Stimulated activated CD4-positive, alpha-beta T cell treated with anti-CD3 and anti-CD28 coated beads, Interleukin-2, amount 100 ng/mL, for 24 hours (primary cell): ENCODE measurements at places on chromosomes 6 and 20.

- peak; percentile 73 for DNase-seq
These were observed 69.0 kb downstream of the MOCS1 start for GRCh38 chr6:39865011-39865888.

DNA sequence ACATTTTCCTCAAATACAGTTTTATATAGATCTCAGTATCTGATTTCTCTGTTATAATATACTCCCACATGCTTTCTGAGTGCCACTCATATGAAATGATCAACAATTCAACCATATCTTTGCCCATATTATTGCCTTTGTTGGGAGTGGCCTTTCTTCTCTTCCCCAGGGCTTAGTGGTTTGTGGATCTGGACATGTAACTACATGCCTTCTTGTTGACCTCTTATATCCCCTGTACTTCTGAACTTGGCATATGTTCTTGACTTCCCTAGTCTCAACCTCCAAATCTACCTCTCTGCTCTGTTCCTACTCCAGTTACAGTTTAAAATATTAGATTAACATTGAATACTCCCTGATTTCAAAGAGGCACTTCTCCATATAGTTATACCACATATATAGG lies 34.3 kb upstream of the PRIM2 start:
- DNase-seq: no peak

DNA sequence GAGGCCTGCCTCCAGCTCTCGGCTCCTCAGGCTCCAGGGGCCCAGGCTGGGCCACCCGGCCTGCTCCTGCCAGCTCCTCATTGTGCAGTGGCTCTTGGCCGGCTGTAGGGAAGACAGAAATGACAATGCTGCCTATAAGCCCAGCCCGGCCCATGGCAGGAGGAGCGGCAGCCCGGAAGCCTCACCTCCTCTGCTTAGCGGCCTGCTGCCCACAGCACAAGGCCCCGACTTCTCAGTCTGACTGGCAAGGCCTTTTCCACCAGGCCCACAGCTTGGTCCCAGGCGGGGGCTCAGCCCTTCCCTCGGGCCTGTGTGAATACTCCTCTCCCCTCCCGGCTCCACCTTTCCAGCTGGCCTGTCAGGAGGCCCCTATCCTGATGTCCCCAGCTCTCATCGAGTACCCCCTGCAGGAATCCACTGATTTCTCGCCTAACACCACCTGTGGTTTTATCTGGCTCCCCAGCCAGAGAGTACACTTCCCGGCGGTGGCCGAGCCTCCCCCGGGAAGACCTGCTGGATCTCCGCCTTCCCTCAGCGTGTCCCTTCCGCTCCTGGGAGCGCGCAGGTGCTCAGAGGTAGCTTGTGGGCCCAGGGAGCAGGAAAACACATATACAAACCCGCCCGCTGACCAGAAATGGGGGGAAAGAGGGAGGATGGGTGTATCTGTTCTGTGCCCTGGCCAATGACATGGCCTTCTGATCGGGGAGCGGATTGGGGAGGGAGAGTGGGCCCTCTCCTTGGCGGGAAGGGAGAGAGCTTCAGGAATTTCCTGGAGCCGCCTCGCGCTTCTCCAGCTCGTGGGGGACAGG lies 963 bp downstream of the DDRGK1 start:
- peak; percentile 47 for DNase-seq

GRCh38 chr6:18527836-18528743 lies 140.9 kb downstream of the RNF144B start:
- no peak for DNase-seq

GRCh38 chr6:169858935-169859351 lies 107.5 kb downstream of the ERMARD start:
- no peak for DNase-seq

DNA sequence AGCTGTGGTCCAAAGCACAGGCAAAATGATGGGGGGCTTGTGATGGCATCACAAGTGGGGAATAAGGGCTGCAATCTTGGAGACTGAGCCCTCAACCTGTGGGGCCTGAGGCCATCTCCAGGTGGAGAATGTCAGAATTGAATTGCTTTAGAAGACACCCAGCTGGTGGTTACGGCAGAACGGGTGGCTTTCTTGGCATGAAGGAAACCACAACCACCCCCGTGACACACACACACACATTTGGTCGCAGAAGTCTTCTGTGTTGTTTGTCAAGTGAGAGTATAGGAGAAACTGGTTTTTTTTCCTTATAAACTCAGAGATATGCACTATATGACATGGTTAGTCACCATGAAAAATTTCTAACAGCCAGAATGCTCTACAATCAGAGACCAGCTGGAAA lies 139.5 kb upstream of the CDH4 start:
- no peak for DNase-seq

DNA sequence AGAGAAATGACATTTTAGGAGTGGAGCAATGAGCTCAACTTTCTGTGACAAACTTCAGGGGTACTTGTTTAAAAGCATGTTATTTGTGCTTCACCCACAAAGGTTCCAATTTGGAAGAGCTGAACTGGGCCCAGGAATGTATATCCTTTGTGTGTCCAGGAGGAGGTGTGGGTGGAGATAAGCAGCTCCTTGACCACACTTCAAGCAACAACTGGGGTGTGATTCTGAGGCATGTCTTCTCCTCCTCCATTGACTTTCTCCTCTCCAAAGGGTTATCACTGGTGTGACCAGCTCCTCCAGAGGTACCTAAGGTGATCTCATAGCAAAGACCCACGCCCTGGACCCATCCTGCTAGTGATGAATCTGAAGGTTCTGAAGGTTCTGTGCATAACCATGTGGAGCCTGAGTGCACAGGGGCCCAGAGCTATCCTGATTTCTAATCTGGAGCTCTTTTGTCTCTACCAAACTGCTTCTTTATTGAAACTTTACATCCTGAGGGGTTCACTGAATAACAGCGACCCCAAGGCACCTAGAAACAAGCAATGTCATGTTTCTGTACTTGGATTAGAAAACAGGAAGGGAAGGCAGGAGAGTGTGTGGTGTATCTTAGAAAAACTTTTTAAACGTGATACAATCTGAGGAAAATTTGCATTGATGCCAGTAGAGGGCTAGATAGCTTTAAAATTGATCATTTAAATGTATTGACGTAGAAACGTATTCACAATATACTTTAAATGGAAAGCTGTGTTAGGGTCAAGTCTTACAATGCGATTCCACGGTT lies 60.9 kb upstream of the CD93 start:
- no peak for DNase-seq

DNA sequence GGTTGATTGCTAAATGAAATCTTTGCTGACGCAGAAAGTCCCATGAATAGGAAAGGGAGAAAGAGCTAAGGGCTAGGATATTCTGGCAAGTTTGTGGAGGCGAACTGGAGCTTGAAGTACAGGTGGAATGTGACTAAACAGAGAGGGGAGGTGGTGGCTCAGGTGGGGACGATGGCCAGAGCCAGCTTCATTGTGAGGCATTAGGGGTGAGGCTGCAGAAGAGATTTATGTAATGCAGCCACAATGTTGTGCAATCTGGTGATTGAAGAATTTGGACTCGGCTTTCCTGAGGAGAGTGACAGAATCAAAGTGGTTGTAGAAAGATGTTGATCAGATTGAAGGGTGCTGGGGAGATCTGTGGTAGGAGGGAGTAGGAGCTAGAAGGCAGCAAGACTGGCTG lies 42.9 kb upstream of the SPACA1 start:
- no peak for DNase-seq

DNA sequence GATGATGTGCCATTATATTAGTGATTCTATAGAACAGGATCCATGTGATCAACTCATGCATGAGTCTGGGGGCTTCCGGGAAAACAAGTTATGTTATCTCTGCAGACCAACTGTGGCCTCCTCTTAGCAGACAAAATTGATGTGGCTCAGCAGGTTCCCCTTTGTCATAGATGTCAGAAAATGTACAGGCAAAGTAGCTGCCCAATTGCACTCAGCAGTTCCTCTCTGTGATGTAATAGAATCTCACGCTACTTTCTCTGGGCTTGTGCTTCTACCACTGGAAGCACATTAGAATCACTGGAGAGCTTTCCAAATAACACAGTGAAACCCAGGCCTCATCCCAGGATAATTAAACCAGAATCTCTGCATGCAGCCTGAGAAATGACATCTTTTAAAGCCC lies 253.1 kb downstream of the SLC24A3 start:
- no peak for DNase-seq

DNA sequence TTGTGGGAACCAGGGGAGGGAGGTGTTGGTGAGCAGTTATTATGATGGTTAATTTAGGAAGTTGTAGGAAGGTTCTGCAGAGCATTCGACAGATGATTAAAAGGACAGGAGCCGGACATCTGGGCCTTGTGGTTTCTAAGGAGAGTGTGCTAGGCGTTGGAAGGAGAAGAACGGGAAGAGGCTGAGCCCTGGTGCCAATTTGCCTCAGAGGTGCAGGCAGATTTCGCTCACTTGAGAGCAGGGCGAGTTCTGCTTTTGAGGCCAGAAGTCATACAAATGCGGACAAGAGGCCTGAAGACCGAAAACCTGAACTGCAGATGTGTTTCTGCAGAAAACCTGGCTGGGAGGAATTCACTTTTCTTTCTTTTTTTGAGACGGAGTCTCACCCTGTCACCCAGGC lies 30.5 kb upstream of the RPS6KA2 start:
- no peak for DNase-seq

DNA sequence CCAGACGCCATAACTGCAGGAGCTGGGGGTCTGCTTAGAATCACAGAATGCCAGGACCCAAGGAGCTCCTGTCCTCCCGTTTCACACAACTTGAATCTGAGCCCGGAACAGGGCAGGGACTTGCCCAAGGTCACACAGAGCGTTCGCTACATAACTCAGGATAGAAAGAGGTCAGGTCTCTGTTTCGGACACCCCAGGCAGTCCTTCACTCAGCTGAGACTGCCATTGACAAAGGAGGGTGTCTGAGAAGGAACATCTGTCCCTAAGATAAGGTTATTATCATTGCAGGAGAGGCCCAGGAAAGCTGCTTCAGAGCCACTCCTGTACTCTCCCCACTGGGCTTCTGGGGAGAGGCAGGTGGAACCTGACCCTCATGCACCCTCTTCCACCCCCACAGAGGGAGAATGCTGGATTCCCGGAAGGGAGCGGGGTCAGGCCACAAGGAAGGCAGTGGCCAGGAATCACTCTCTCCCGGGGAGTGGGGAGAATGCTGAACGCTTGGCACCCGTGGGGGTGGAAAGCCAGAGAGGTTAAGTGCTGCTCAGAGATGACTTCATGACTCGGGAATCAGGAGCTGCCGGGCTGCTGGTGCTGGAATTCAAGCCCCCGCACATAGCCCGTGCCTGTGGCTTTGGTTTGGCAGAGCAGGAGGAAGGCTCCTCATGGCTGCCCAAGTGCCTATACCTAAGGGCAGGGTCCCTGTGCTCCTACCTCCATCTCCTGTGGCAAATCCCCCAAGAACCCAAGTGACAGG lies 10.7 kb downstream of the SDC4 start:
- DNase-seq: no peak

DNA sequence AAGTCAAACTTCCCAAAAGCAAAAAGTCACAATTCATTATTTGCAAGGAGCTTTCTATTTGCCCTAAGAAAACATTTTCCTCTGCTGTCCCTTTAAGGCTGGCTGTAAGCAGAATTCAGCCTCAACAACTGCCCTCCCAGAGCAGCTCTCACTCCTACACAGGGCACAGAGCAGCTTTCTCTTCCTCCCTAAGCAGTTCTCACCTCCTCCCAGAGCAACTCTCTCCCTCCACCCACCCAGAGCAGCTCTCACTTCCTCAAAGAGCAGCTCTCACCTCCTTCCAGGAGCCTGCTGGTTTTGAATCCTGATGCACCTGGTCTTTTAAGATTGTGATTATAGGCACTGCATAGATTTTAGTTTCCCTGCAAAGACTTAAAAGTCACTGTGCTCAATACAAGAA lies 120.6 kb upstream of the TMEM181 start:
- no peak for DNase-seq

DNA sequence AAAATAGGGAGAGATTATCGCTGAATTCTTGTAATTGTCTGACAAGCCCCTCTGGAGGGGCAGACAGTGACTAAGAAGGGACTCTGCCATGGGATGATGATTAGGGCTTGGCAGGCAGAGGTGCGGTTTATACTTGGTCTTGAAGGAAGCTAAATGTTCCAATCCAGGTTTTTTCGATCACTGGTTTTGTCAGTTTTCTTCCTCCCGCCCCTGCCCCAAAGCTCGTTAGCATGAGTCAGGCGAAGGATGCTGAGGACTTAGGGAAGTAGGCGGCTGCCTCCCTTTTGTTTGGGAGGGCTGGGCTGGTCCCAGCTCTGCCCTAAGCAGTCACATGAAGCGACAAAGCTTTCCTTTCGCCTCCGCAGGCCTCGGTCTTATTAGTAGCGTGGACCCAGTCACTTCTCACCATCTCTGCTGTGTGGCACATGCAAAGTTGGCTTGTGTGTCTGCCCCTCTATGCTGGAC lies 314.2 kb downstream of the CDC5L start:
- DNase-seq: no peak

DNA sequence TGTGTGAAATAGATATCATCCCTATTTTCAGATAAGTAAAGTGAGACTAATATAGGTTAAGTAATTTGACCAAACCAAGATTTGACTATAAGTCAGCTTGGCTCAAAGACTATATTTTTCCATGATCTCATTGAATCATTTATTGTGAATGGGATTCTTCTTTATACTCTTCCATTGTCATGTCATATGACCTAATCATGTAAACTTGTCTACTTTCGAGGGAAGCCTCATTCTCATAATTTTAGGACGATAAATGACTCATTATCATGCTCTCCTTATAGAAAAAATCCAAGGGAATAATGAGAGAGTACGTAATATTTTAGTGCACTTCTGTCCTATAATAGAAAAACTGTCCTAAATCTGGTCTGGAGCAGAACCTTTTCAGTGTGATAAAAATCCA lies 40.9 kb upstream of the CCN6 start:
- DNase-seq: no peak

DNA sequence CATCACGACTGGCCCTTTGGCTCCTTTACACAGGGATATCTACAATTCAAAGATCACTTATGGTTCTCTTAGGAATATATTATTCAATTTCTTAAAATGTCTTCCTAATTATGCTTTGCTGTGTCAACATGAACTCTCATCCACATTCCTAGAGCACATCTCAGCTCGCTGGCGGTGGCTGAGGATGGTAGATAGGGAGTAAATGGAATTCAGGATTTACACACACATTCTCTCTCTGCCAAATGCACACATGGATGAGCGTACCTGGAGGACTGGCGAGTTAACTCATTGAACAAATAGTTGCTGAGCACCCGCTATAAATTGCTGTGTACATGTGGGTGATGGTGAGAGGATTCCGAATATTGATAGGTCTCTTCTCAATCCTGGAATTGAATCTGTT lies 4.8 kb upstream of the MRPS10 start:
- no peak for DNase-seq

GRCh38 chr6:32617751-32618150 lies 19.5 kb upstream of the HLA-DQA1 start:
- no peak for DNase-seq

- DNase-seq: no peak
These were observed 234.9 kb downstream of the OGFRL1 start for GRCh38 chr6:71523548-71523947.

GRCh38 chr6:50706575-50706974 lies 6.8 kb upstream of the TFAP2D start:
- no peak for DNase-seq

DNA sequence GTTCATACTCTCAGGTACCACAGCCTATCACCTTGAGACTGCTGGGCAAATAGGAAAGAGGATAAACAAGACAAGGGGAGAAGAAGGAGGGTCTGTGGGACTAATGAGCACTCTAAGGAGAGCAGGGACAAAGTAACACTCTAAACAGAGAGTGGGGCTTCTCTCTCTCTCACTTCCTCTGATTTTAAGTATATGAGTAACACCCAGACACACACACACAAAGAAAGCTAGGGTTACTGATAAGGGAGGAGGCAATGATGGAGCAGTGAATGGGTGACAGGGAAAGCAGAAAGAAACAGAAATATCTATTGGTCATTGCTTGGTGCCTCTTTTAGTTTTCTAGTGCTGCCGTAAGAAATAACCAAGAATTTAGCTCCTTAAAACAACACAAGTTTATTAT lies 96.2 kb upstream of the RNF217 start:
- DNase-seq: no peak
